ENCODE measurements at places on chromosomes 12 and 14. TPM values are rescaled to one million over a fixed set of nuclear protein-coding genes. Genes with fewer than 3 reads are reported as not detected.

The ATL1 gene
- 4.4 TPM for polyA plus RNA-seq

The NOXRED1 gene
- 0.48 TPM for polyA plus RNA-seq

The MRPL51 gene
- polyA plus RNA-seq: 112 TPM

The AVPR1A gene
- polyA plus RNA-seq: 7.6 TPM

The TTC6 gene
- polyA plus RNA-seq: 0.36 TPM

The KRT77 gene
- polyA plus RNA-seq: 0.32 TPM

The DAO gene
- not detected for polyA plus RNA-seq

The REC8 gene
- polyA plus RNA-seq: 14.5 TPM

The UNC79 gene
- 0.58 TPM for polyA plus RNA-seq

The WDHD1 gene
- polyA plus RNA-seq: 7.9 TPM

The POTEG gene
- polyA plus RNA-seq: not detected

The KLRC3 gene
- polyA plus RNA-seq: not detected

The CLEC2A gene
- not detected for polyA plus RNA-seq

The GPR162 gene
- 17.6 TPM for polyA plus RNA-seq

The HOXC12 gene
- polyA plus RNA-seq: 0.48 TPM

The NKX2-8 gene
- polyA plus RNA-seq: not detected

The ADCY6 gene
- polyA plus RNA-seq: 40.6 TPM

The PPTC7 gene
- 10.5 TPM for polyA plus RNA-seq
